Tibial nerve (tissue), 4 donors: ENCODE measurements at places on chromosomes 5 and 9. TPM values are rescaled to one million over a fixed set of nuclear protein-coding genes. Genes with fewer than 3 reads are reported as not detected.

JAKMIP2 gene
- total RNA-seq = 10.6 TPM

DMRT3 gene
- 0.22 TPM for total RNA-seq

NR6A1 gene
- 3.3 TPM for total RNA-seq

GABRA1 gene
- not detected for total RNA-seq

PIP5KL1 gene
- not detected for total RNA-seq

TICAM2 gene
- 2.8 TPM for total RNA-seq

APC gene
- total RNA-seq = 91.9 TPM

ALDH7A1 gene
- total RNA-seq = 41.0 TPM

FAM151B gene
- total RNA-seq = 0.90 TPM

STK32A gene
- total RNA-seq = 9.6 TPM

DEPDC1B gene
- 5.3 TPM for total RNA-seq

SMU1 gene
- 15.1 TPM for total RNA-seq

FAM120A gene
- 79.0 TPM for total RNA-seq

PCDHGA2 gene
- 9.6 TPM for total RNA-seq

HAVCR1 gene
- 0.42 TPM for total RNA-seq

BTNL8 gene
- not detected for total RNA-seq

HRCT1 gene
- total RNA-seq = 15.5 TPM

FAXDC2 gene
- 86.3 TPM for total RNA-seq

TAF11L3 gene
- not detected for total RNA-seq

LPAR1 gene
- total RNA-seq = 187 TPM

SAPCD2 gene
- not detected for total RNA-seq

PLPP1 gene
- total RNA-seq = 568 TPM

ADAMTS13 gene
- 3.1 TPM for total RNA-seq

ALAD gene
- 80.4 TPM for total RNA-seq

PCDHGB6 gene
- 16.7 TPM for total RNA-seq

FAF2 gene
- total RNA-seq = 23.0 TPM

FOXD4L5 gene
- not detected for total RNA-seq

FGFR4 gene
- total RNA-seq = 4.8 TPM

ANXA2R gene
- 5.4 TPM for total RNA-seq

SLC34A1 gene
- total RNA-seq = not detected

ACSL6 gene
- 3.3 TPM for total RNA-seq

MYMK gene
- not detected for total RNA-seq
